IPS DF 6.9 (cell line): ENCODE measurements at places on chromosomes 7 and 10.

DNA sequence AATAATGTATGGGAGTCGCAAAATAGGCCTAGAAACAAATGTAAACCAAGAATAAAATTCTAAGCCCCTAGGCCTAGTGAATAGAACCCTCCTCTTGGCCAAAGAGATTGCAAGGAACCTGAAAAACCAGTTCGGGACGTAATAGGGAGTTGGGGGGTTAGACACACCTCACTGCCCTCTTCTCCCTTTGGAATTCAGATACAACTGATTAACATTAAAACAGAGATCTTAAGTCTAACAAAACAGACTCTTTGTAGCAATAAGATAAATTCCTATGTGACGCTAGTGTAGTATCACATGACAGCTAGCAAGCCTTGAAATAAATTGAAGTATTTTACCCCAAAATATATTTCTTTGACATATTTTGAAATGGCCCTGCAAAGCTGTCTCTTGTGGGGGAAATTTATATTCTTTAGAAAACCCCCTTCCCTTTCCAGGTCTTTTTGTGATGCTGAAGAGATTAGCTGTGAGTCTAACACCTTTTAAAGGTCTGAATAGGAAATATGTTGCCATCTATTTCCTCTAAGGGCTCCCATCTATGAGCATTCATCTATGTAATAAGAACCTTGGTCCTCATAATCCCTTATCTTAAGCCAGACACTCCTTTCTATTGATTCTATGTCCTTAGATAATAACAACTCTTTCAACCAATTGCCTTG is 623.4 kb upstream of the NRG3 start:
- DNase-seq = peak; percentile 75
- no peaks in the 10 kb centered on the region for H3K27me3 ChIP-seq
- peaks cover 1% of the 10 kb centered on the region; the same call in 1 of the 2 replicates for H3K4me1 ChIP-seq
- H3K4me3 ChIP-seq = no peak overlapping the region

DNA sequence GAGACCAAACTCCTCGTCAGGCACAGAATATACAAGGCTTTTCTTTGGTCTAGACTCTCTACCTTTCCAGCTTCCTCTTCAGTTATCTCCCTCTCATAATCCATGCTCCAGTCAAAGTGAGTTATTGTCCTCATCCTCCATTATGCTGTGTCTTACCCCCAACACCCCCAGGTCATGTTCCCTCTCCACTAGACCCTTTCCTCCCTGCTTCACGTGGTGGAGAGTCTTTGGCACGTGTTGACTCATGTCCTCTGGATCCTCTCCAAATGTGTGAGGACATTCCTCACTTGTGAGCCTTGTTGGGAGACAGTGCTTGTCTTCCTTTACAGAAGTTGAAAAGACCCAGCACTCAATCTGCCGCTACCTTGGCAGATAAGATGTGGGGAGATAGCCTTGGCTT is 36.0 kb upstream of the DLD start:
- H3K27me3 ChIP-seq = no peaks in the 10 kb centered on the region
- no peak overlapping the region for H3K4me3 ChIP-seq
- H3K27ac ChIP-seq = no peak overlapping the region
- no peaks in the 10 kb centered on the region for H3K4me1 ChIP-seq
- no peaks in the 10 kb centered on the region for H3K36me3 ChIP-seq

- H3K27me3 ChIP-seq = no peaks in the 10 kb centered on the region
- no peaks in the 10 kb centered on the region for H3K4me1 ChIP-seq
- peak overlapping the region; percentile 83; the same call in 1 of the 2 replicates for H3K4me3 ChIP-seq
- no peak for DNase-seq
- H3K27ac ChIP-seq = no peak overlapping the region
- no peaks in the 10 kb centered on the region for H3K36me3 ChIP-seq
These were observed 786 bp downstream of the TAF3 start for GRCh38 chr10:7819121-7819460.

DNA sequence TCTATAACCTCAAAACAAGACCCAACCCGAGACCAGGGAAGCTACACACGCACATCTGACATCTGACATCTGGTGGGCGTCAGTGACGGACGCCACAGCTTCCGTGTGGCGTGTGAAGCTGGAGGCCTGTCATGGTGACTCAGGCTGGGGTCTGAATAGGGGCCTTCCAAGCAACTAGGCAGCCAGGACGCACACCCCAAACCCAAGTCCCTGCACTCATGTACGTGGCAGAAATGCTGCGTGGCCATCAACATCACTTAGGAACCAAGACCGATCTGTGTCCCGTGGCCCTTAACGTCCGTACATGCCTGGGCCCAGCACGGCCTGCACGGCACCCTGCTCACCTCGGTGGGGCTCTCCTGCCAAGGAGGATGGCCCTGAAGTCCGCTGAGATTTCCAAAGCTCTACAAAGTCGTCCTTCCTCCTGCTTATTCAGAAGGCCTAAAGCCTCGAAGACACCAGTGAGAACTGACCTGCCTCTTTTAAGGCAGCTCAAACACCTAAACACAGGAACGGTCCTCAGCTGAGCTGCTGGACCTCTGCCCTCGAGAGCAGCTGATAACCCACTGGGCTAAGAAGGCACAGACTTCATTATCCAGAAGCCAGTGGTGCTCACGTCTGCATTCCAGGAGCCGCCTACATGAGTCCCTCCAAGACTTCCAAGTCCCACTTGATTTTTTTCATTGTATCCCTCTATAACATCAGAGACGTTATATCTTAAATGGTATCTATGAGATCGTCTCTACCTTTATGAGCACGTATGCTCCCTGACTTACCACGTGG is 82.5 kb downstream of the DIP2C start:
- H3K4me3 ChIP-seq = no peak overlapping the region
- H3K27ac ChIP-seq = no peak overlapping the region
- H3K27me3 ChIP-seq = no peaks in the 10 kb centered on the region
- no peaks in the 10 kb centered on the region; the same call in 1 of the 2 replicates for H3K4me1 ChIP-seq

DNA sequence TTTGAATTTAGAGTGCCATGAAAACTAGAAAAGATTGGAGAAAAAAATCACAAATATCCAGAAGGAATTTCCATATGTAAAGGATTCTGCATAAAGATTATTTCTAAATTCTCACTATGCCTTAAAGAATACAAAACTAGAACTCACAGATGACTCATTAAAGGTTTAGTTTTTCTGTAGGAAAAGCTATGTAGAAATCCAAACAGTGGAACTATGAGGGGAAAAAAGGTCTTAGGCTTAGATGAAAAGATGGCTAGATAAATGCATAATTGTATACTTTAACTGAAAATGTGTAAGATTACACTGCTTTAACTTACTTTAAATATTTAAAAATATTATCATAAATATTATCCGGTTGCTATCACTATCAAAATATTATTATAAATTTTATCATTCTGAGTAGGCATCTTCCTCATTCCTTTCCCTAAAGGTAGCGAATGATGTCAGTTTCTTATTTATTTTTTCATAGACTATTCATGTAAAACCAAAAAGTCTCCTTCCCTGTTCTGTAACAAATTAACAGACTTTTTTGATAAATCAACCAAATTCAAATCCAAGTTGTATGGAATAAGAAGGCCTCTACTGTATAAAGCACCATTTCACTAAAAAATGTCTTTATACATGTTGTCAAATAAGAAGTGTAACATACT is 69.1 kb upstream of the COMTD1 start:
- H3K27ac ChIP-seq = no peak overlapping the region
- H3K4me1 ChIP-seq = no peaks in the 10 kb centered on the region
- no peaks in the 10 kb centered on the region for H3K36me3 ChIP-seq
- no peak overlapping the region for H3K4me3 ChIP-seq
- DNase-seq = no peak

- no peaks in the 10 kb centered on the region for H3K4me1 ChIP-seq
- no peak for DNase-seq
- no peak overlapping the region for H3K4me3 ChIP-seq
- no peak overlapping the region for H3K27ac ChIP-seq
These were observed 31.9 kb downstream of the LRRC18 start for GRCh38 chr10:48907730-48908129.

DNA sequence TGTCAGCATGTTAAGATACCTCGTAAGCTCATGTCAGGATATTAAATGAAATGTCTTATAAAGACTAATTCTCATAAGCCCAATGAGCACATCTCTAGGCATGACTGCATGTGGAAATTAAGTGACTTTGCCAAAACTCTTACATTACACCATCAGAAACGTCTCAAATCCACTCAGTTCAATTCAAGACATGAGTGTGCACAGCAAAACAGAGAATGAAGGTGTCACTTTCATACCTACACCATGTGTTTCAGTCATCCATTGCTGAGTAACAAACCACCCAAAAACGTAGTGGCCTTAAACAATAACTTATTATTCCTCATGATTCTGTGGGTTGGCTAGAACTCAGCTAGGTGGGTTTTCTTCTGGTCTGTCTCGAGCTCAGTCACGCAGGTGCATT is 99.8 kb downstream of the ATE1 start:
- no peak for DNase-seq
- H3K4me1 ChIP-seq = no peaks in the 10 kb centered on the region
- H3K27ac ChIP-seq = no peak overlapping the region
- no peaks in the 10 kb centered on the region for H3K27me3 ChIP-seq
- H3K36me3 ChIP-seq = no peaks in the 10 kb centered on the region

- no peak for DNase-seq
- H3K27me3 ChIP-seq = no peaks in the 10 kb centered on the region; the same call in 1 of the 2 replicates
- no peaks in the 10 kb centered on the region for H3K36me3 ChIP-seq
These were observed 319 bp upstream of the STX1A start for GRCh38 chr7:73719806-73720169.

GRCh38 chr10:102152545-102152890 is 329 bp downstream of the NOLC1 start:
- H3K27me3 ChIP-seq = no peaks in the 10 kb centered on the region
- no peak overlapping the region for H3K27ac ChIP-seq
- peaks cover 2% of the 10 kb centered on the region; the same call in 1 of the 2 replicates for H3K4me1 ChIP-seq

GRCh38 chr10:105192861-105193260 is 551.8 kb downstream of the SORCS3 start:
- no peaks in the 10 kb centered on the region for H3K36me3 ChIP-seq
- no peaks in the 10 kb centered on the region for H3K27me3 ChIP-seq
- DNase-seq = no peak

DNA sequence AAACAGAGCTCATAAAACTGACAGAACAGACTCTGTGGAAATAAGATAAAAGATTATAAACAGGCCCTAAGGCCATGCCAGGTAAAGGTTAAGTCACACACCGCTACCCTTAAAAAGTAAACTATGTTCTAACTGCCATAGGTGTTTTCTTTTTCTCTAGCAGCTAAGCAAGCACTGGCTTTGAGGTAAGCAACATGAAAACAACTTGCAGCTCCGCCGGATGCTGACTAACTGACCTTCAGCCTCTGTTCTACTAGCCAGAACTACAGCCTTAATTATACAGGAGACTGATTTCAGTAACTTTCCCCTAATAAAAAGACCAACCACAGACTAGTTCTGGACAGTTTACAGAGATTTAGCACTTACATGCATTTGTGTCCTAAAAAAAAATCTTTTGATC is 708.3 kb downstream of the CCSER2 start:
- no peaks in the 10 kb centered on the region for H3K4me1 ChIP-seq
- H3K4me3 ChIP-seq = no peak overlapping the region
- no peak for DNase-seq
- H3K36me3 ChIP-seq = no peaks in the 10 kb centered on the region
